ENCODE measurements at places on chromosomes 2 and 18.

- no peak for DNase-seq
Measured at GRCh38 chr18:73879328-73879727, 268.3 kb downstream of the FBXO15 start.

- no peak for DNase-seq
Measured at GRCh38 chr2:152097290-152097800, 1.5 kb downstream of the CACNB4 start.

GRCh38 chr2:26612034-26612433 lies 29.1 kb downstream of the CIB4 start:
- DNase-seq: no peak

DNA sequence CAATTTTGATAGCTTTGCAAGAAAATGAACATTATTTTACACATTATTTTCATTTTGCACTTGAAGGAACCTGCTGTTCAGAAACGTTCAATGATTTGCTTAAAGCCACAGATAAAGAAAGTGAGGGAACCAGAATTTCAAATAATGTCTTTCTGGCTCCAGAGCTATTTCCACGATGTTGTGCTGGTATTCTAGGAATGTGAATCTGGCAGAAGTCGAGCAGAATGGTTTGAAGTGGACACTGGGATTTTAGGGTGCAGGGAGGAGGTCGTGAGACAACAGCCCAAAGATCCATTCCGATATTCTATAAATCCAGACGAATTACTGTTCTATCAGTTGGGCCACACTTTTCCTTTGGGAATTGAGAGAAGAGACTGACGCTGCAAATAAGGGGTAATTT lies 2.2 kb downstream of the CCDC102B start:
- DNase-seq: no peak

DNA sequence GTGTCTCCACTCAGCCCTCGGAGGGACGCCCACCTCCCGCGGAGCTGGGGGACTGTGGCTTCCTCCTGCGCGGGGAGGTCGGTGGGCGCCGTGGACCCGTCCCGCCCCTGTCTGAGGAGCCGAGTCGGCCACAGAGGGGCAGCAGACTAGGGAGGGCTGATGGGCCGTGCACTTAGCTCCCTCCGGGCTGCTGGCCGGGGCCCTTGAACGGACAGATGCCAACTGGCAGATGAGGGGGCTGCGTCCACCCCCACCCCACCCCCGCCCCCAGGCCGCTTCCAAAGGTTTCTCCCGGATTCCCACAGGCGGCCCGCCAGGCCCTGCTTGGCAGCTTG lies 10.4 kb upstream of the UBE2F start:
- no peak for DNase-seq
